Stimulated activated CD4-positive, alpha-beta T cell treated with anti-CD3 and anti-CD28 coated beads, TNF-alpha, amount 100 ng/mL, for 48 hours (primary cell): ENCODE measurements at places on chromosomes 6 and 20.
A peak's percentile ranks its signal among the peaks of the same experiment; 100 is the strongest.

- DNase-seq, result peak; percentile 67
Measured at GRCh38 chr6:291697-292505, at the start of gene DUSP22. DUSP22 (plus strand) TSS chr6:292487; CDS start chr6:292540, 53 bp downstream.

DNA sequence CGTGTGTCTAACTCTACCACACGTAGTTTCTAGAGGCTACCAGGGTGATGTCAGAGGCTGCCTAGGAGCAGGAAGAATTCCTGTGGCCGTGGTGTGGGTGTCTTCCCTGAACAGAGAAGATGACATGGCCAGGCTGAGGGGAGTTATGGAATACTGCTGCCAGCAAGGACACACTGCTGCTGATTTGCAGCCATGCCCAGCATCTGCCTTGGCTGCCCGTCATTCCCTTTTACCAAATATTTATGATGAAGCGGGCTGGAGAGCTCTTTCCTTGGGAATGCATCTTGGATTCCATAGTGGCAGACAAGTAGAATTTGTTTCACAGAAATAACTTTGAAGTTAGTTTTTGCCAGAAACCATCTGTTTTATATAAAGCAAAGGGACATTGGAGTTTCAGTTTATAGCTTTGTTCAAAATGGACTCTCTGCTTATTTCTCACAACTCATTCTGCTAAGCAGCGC, 80.8 kb upstream of the VSTM2L start:
- no peak for DNase-seq

DNA sequence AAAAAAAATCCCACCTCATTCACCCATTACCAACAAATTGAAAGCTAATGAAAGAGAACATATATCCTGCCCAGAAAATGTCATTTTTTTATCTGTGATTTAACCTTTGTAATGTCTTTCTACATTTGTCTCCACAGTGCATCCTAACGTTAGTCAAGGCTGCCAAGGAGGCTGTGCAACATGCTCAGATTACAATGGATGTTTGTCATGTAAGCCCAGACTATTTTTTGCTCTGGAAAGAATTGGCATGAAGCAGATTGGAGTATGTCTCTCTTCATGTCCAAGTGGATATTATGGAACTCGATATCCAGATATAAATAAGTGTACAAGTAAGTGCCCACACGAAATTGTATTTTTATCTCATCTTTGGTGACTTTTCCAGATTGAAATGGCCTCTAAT, 30.0 kb downstream of the RSPO3 start:
- no peak for DNase-seq

- DNase-seq, result no peak
Measured at GRCh38 chr6:151005164-151005563, 139.7 kb downstream of the MTHFD1L start.

- DNase-seq, result no peak
Measured at GRCh38 chr6:130780122-130780521, 47.1 kb upstream of the SMLR1 start.

DNA sequence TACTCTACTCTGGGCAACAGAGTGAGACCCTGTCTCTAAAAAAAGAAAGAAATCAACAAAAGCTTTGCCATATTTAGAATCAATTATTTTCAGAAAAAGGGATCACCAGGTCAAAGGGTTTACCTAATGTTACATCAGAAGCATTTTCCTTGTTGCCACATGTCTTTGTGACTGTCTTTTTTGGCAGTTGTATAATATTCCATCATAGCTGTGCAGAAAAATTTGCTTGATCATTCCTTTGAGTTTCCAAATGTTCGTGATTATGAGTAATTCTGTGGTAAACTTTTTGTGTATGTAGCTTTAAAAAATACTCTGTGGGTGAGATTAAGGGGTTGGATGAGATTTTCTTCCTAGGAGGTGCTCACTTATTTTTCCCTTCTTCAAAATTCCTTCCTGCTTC, 26.4 kb downstream of the PNPLA1 start:
- no peak for DNase-seq

DNA sequence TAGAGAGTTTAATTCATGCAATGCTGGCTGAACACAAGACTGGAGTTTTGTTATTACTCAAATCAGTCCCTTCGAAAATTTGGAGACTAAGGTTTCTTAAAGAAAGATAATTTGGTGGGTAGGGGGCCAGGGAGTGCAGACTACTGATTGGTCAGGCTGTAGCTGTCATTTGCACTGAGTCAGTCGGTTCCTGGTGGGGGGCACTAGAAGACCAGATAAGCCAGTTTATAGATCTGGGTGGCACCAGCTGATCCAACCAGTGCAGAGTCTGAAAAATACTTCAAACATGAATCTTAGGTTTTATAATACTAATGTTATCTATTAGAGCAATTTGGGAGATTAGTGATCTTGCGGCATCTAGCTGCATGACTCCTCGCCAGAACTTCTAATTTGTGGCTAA, 530.7 kb downstream of the NKAIN2 start:
- no peak for DNase-seq

GRCh38 chr20:56060486-56060885, 55.2 kb upstream of the CBLN4 start:
- no peak for DNase-seq

GRCh38 chr6:169445661-169446581, 192.3 kb upstream of the THBS2 start:
- DNase-seq, result no peak

DNA sequence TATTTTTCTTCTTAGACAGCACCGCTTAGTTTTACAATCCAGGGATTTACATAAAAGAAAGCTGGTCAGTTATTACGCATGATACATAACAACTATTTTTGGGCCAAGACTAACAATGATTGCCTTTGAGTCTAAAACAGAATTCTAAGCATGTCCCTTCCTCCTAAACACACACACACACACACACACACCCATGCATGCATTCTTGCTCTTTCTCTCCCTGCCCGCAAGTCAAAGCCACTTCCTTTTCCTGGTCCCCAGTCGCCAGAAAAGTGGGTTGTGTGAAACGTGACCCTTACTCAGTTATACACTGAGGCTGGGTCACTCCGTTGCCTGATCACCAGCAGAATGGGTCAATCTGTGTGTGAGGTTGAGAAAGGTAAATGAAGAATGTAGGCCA, 31.4 kb downstream of the FYN start:
- no peak for DNase-seq

DNA sequence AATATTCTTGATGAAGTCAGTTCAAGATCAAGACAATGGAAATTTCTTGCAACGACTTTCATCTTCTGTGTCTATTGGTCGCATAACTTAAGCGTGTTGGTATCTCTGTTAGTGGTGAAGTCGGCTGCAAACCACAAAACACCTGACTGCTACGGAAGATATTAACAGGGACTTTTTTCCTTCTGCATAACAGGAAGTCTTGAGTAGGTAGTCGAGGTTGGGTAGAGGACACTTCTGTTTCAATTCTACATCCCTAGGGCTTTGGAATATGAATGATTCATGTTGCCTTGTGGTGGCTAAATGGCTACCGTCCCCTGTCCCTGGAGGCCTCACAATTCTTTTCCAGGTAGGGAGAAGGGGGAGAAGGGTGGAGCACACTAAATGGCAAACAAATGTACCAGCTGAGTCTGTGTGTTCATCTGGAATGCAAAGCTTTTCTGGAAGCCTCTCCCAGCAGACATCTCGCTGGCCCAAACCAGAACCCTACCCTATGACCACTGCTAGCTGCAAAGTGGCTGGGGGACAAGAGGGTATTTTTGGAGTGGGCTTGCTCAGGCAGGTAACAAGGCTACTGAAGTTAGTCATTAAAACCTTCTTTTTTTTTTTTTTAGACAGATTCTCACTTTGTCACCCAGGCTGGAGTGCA, 34.6 kb upstream of the NKX2-2 start:
- peak; percentile 50 for DNase-seq

- DNase-seq, result no peak
Measured at GRCh38 chr6:71299541-71300470, 11.2 kb downstream of the OGFRL1 start.

- DNase-seq, result no peak
Measured at GRCh38 chr6:100350139-100350538, 114.6 kb downstream of the SIM1 start.

GRCh38 chr6:44701637-44702101, 314.2 kb downstream of the CDC5L start:
- no peak for DNase-seq

- DNase-seq, result no peak
Measured at GRCh38 chr20:9068233-9068801, 570 bp upstream of the PLCB4 start.

DNA sequence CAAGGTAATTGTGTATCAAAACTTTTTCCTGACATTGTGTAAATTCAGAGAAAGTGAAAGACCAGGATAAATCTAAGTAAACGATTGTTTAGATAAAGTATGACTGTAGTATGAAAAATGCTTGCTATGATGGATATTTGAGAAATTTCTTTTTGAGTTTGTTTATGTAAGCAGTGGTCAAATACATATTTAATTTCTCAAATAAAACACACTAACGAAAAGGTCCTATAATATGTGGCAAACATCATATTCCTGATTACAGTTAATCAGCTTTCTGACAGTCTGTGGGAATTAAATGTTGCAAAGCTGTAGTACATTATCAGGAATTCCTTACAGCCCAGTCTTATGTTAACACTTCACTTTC, 636.9 kb downstream of the MMUT start:
- no peak for DNase-seq

DNA sequence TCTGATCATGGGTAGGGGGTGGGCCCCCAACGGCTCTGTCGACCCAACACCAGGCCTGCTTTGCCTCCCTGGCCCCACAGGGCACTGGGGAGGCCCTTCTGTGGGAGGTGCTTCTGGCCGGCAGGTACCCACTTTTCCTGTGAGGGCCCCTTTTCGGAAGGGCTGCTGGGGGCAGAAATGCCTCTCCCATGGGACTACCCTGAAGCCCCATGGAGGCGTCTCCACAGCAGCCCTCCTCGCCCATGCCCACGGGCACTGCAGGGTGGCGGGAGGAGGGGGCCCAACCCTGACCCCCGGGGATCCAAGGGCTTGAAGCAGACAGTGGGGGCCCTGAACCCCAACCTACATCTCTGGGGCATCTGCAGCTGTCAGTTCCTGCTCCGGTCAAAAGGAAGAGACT, 2.3 kb downstream of the BIRC7 start:
- no peak for DNase-seq

- no peak for DNase-seq
Measured at GRCh38 chr6:41850861-41851260, 44.3 kb downstream of the USP49 start.

DNA sequence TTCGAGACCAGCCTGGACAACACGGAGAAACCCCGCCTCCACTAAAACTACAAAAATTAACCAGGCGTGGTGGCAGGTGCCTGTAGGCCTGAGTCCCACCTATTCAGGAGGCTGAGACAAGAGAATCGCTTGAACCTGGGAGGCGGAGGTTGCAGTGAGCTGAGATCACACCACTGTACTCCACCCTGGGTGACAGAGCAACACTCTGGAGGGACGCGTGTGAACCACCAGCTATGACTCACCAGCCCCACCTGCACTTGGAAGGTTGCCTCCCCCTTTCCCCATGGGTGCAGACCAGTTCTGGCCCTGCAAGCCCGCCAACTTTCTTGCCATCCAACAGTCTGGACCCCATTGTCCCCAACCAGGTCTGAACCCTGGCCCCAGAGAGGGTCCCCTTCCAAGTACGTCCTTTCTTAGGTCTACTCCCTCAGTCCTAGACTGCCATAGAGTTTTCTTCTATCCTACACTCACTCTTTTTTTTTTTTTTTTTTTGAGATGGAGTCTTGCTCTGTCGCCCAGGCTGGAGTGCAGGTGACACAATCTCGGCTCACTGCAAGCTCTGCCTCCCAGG, 29.2 kb downstream of the ATP9A start:
- DNase-seq, result no peak

- DNase-seq, result no peak
Measured at GRCh38 chr6:115363379-115363778, 697.3 kb downstream of the FRK start.

- DNase-seq, result no peak
Measured at GRCh38 chr6:7241709-7242645, 71.0 kb downstream of the SSR1 start.

DNA sequence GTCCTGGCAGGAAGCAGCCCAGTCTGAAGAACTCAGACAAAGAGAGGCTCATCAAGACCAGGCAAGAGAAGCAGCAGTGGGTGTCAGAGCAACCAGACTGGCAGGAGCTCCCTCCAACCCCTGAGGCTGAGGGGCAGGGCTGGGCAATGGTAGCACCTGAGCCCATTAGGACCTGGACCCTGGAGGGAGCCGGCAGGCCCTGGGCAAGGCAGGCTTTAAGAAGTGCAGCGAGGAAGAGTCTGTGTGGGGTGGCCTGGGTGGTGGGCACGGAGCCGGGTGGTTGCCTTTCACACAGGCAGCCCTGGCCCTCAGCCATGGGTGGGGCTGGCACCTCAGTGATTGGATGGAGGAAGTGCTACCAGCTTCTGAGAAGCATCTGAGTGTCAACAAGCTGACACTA, 33.1 kb upstream of the IRF4 start:
- no peak for DNase-seq

- DNase-seq, result no peak
Measured at GRCh38 chr6:21582651-21583050, 10.9 kb upstream of the SOX4 start.

DNA sequence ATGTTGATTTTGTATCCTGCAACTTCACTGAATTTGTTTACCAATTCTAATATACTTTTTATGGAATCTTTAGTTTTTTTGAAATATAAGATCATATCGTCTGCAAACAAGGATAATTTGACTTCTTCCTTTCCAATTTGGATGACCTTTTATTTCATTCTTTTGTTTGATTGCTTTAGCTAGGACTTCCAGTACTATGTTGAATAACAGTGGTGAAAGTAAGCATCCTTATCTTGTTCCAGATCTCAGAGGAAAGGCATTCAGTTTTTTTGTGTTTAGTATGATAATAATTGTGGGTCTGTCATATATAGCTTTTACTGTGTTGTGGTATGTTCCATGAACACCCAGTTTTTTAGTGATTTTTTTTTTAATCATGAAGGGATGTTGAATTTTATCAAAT, 75.7 kb downstream of the GCLC start:
- no peak for DNase-seq

GRCh38 chr6:80335121-80335531, 228.7 kb downstream of the BCKDHB start:
- no peak for DNase-seq

DNA sequence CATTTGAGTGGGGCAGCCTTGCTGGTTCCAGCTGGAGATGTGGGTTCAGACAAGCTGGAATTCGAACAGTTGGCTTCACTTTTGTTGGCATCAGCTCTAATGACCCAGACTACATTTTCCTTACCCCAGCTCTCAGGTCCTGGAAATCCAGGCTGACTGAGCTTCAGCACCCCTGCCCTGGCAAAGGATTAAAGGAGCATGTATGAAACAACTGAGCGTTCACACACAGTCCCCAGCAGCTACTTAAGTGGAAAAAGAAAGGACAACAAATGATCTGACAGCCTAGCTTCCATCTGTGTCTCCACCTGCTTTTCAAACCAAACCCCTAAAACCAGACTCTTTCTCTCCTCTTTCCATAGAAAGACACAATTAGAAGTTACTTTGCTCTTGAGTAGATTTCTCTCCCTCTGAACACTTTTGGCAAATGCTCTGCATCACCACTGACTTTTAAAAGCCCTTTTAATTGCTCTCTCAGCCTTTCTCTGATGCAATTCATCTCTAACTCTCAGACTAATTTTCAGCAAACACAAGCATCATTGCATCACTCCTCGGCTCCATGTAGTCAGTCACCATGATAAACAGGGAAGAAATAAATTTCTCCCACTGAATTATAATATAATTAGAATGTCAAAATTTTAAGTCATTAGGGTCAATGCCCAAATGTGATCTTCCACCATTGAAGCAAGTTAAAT, 28.1 kb downstream of the ROS1 start:
- no peak for DNase-seq
